Activated CD8-positive, alpha-beta memory T cell treated with anti-CD3 and anti-CD28 coated beads for 1 hour (primary cell): ENCODE measurements at places on chromosomes 1 and 21.

- no peak for DNase-seq
These were observed 4.4 kb upstream of the C2CD2 start for GRCh38 chr21:41957991-41958766.

DNA sequence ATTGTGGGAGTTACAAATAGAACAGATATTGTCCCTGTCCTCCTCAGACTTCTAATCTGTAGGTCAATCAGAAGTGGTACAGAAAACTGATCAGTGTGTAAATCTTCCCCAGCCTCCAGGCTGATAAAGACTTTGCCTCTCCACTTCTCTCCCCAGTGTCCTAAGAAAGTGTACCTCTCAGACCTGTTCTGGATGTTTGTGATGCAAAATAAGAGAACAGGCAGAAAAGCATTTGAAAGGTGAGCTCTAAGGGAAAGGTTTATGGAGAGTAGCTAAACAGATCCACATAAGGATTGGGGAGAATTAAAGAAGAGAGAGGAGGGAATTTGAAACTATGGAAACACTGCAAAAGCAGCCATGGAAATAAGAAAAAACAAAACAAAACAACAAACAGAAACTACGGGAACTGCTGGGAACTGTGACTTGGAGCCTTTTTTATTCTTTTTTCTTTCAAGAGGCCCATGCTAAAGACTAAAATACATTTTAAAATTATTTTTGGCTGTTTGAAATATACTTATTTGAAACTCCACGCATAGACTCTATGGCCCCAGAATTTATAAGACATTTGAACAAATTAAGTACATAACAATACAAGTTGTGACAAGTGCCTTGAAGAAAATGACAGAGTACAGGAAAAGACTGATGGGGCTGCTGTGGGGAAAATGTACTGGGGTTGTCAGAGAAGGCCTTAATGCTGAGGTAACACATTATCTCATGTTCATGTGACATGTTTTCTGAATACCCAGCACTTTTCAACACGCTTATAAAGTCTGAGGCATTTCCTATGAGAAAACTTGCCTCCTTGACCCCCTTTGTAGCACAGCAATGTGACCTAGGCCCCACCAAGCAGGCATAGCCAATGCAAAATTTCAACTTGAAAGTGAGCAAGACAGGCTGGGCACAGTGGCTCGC is 51.2 kb downstream of the TRAF5 start:
- no peak for DNase-seq

DNA sequence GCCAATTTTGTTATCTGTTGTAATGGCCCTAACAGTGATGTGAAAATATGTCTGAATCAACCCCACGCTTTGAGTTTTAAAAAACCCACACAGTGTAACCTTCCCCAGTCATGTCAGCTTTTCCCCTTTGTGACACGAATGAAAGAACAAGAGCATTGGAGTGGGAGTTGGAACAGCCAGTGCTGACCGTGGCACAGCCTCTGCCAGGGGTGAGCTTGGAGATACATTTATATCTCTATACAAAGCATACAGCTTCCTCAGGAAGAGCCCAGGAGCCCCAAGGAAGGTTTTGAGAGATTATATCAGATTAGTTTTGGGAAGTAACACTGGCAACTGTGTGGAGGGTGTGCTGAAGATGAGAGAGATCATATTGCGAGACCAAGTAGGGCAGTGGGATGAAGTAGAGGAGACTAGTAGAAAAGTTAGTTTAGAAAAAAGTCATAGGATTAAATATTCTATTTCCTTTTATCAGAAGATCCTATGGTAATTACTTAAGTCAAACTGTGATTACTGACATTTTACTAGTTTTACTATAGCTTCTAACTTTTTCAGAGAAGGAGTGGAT is 15.9 kb downstream of the LRRC8B start:
- DNase-seq, result no peak

DNA sequence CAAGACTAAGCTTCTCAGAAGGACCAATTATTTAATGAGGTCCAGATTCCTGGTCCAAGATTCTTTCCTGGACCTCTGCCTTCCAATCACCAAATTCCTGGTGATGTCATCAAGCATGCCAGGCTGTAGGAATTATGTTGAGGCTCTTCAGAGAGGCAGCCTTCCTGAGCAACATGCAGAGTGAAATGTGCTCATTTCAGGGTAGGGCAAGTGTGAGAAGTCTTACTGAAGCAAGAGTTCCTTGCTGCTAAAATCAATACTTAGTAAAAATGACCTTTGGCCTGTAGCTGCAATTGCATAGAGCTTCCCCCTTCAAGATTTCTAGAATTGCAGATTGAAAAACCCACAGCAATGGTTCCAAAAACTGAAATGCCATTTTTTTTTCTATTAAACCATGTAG is 31.7 kb upstream of the BCAR3 start:
- DNase-seq, result no peak

DNA sequence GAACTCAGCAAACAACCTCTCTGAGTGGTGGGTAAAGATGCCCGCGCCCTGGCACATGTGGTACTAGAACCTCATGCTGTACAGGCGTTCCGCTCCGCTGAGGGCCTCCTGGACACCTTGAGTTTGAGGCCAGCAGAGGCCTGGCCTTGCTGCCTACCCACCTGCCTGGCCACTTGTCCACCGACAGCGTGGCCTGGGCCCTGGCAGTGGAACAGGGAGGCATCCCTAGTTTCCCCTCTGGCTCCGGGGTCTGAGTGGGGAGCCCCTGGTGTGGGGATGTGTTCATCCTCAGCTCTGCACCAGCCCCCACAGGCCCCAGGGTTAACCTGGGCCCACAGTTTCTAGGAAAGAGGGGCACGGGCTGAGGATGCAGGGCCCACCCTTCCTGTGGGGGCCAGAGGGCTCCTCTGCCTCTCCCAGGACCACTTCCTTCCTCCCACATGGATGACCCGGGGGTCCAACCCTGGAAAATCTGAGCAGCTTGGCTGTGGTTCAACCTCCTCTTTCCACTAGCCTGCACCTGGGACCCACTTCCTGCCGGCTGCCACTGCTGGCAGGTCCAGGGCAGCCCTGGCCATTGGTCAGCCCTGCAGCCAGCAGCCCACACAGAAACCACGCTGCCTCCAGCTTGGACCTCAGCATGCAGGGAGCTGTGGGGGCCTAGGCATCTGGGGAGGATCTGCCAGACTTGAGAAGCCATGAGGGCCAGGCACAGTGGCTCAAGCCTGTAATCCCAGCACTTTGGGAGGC is 53.3 kb upstream of the COL18A1 start:
- DNase-seq, result no peak

DNA sequence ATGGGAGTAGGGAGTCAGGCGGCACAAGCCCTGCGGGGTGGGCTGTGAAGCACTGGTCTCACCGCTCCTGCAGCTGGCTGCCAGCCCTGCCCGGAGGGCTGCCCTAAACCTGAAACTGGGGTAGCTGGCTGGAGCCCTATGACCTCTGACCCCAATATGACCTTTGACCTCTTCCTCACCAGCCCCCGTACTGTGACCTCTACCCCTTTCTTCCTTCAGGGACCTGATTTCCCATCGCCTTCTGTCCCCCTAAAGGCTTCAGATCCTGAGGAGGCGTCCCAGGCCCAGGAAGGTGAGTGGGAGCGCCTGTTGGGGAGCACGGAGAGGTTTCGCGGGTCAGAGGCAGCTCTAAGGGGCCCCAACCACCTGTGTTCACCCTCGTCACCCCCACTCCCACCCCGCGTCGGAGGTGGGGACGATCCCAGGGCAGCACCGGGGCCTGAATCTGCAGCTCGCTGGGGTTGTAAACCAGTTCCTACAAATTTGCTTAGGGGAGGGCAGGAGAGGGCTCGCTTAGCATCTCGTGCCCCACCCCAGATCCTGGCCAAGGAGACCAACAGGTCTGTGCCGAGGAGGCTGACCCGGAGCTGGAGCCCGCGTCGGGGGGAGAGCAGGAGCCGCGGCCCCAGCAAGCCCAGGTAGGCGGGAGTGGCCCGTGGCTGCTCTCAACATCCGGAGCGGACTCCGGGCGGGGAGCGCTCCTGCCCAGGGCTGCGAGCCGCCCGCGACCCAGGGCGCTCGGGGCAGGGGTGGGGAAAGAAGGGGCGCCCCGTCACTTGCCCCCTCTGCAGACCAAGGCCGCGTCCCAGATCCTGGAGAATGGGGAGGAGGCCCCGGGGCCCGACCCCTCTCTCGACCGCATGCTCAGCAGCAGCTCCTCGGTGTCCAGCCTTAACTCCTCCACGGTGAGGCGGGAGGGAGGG is 7.3 kb downstream of the SYTL1 start:
- DNase-seq, result no peak

- DNase-seq, result no peak
These were observed 364 bp downstream of the GOLPH3L start for GRCh38 chr1:150696590-150696989.

DNA sequence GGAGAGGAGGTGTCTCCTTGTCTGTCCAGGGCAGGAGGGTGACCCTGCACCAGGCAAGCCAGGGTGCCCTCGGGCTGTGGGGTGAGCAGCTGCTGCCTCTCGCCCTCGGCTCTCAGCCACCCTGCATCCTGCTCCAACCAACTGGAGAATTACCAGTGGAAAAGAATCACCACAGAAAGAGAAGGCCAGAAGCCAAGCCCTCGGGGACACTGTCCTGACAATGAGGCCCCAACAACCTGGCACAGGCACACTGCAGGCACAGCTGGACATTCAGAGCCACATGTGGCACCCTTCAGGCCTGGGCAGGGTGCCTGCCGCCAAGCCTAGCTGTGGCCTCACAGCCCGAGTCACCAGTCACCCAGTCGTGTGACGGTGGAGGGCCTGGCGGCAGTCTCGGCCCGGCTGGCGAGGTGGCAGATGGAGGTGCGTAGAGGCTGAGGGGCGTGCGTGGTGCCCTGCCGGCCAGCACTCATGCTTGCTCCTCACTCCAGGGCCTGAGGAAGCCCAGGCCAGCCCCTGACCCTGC is 12.0 kb downstream of the MEGF6 start:
- DNase-seq, result no peak

DNA sequence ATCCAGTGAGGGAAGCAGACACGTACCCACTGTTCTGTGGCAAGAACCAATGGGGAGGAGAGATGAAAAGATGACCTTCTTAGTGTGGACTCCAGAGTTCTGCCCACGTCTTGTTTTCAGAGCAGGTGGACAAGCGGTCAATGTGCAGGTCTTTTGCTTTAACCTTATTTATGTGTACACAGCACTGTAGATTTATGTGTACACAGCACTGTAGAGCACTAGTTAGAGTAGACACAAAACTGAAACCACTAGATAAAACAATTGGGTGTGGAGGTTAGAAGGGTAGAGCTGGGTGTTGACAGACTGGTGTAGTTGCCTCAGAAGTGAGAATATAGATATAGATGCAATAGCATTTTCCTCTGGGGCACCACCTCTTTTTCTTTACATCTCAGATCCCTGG is 150.0 kb downstream of the MAGI3 start:
- no peak for DNase-seq

- DNase-seq, result no peak
These were observed 52.0 kb downstream of the HLCS start for GRCh38 chr21:36914244-36915013.

- no peak for DNase-seq
These were observed 5.0 kb upstream of the MEAF6 start for GRCh38 chr1:37519613-37520012.

DNA sequence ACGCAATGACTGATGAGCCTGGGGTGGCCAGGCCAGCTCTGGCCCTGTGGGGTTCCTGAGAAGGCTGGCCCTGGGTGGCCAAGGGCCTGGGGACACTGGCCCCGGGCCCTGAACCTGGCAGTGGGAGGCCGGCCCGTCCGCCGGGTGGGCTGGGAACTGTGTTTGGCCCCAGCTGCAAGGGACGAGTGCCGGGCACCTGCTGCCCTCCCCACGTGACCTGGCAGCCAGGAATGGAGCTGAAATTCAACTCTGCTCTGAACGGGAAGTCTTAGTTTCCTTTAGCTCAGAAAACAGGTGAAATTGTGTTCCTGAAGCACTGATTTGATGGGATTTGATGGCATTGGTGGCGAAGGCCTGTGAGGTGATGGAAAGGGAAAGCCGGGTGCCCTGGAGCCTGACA is 8.2 kb upstream of the TTLL10 start:
- no peak for DNase-seq

GRCh38 chr1:67535474-67535873 is 105.3 kb upstream of the SERBP1 start:
- DNase-seq, result no peak

GRCh38 chr21:43904331-43904781 is 39.3 kb downstream of the AGPAT3 start:
- DNase-seq, result no peak

DNA sequence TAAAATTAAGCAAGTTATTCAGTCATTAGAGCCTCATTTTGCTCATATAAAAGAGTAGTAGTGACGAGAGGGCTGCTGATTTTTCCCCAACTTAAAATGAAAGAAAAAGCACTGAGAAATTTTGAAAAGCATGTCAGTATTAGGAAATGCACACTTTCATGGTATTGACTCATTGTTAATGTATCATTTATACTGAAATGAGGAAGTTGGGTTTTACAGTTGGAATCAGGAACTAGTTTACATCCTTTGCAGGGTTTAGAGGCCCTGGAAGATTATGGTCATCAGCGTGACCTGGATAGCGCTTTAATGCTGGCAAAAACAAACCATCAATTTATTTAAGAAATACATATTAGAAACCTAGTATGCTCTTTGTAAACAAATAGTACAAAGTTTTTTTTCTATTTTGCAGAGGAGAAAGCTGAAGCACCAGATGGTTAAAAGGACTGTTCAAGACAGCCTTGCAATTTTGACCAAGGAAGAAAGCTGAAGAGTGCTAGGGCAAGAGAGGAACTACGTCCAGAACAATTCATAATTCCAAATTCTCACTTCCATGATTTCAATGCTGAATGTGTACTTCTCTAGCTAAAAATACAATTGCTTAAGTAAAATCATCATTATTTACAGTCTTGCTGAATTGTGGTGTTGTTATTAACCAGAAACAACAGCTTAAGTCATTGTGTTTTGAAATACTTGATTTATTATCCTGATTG is 94.8 kb upstream of the SGIP1 start:
- DNase-seq, result no peak

- no peak for DNase-seq
These were observed 30.7 kb downstream of the ADAM30 start for GRCh38 chr1:119865627-119866026.

DNA sequence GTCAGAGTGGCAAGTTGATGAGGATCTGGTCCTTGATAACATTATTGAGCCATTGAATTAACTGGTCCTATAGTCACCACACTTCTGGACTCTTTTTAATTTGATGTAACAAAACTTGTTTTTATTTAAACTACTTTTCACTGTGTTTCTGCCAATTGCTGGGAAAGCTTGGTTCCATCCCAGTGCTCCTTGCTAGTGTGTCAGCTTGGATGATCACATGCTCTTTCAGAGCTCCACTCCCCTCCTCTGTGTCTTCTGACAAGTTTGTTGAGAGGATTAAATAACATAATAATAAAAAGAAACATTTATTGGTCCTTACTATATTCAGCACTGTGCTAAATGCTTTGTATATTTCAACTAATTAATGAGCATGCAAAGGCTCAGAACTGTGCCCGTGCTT is 448.5 kb upstream of the B3GALT2 start:
- no peak for DNase-seq

- no peak for DNase-seq
These were observed 556 bp downstream of the GMEB1 start for GRCh38 chr1:28668956-28669723.

GRCh38 chr1:16085522-16085921 is 12.1 kb upstream of the FAM131C start:
- DNase-seq, result no peak

- no peak for DNase-seq
These were observed 13.6 kb downstream of the RWDD3 start for GRCh38 chr1:95247607-95248006.
